CD4-positive, alpha-beta T cell treated with Interleukin-15 for 1 hour (primary cell): ENCODE measurements at places on chromosomes 12 and 14.

GRCh38 chr12:93484315-93484981 is 17.1 kb downstream of the MRPL42 start:
- no peak for DNase-seq

DNA sequence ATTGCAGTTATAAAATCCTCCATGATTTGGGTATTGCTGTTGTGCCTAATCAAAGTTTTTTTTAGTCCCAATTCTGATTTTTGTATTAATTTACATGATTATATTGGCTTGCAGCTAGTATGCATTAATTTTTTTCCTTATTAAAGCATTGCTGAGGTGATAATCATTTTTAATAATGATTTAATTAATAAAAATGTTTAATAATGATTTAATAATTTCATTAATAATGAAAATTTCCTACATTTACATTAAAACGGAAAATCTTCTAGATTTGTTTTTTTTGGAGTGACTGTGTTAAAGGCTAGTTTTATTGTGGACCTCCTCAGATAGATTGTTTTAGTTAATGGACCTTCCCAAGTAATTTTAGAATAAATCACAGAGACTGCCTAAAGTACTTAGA is 79.6 kb downstream of the CCDC91 start:
- no peak for DNase-seq

- no peak for DNase-seq
Measured at GRCh38 chr12:86772696-86773095, 516.5 kb upstream of the MGAT4C start.

DNA sequence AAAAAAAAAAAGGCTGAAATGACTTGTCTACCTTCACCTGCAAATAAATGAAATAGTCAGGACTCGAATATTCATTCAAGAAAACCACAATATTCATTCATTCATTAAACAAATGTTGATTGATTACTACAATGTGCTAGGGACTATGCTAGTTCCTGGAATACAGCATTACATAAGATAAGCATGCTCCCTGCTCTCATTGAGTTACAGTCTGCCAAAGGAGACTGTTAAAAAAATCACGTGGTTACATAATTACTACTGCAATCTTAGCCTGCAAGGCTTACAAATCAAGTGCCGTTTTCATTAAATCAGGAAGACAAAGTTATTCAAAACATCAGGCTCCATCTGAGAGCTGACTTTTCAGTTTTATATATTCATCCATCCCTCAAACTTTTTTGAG is 70.4 kb upstream of the RIC8B start:
- DNase-seq: no peak

GRCh38 chr14:104155513-104155912 is 17.1 kb downstream of the KIF26A start:
- no peak for DNase-seq

DNA sequence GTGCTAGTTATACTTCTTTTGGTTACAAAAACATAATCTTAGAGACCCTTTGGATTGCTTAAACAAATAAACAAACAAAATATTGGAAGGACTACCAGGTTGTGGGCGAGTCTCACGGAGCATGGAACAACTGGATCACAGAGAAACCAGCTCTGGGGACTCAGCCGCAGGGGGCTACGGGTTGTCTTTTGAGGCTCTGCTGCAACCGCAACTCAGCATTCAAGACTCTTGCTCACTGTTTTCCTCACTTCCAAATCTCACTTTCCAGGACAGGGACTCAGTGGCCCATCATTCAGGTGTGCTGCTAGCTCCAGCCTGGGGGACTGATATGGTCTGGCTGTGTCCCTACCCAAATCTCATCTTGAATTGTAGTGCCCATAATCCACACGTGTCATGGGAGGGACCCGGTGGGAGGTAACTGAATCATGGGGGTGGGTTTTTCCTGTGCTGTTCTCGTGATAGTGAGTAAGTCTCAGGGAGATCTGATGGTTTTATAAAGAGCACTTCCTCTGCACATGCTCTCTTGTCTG is 14.0 kb upstream of the SERPINA4 start:
- DNase-seq: no peak

- no peak for DNase-seq
Measured at GRCh38 chr12:120761519-120761934, 35.9 kb downstream of the ACADS start.

DNA sequence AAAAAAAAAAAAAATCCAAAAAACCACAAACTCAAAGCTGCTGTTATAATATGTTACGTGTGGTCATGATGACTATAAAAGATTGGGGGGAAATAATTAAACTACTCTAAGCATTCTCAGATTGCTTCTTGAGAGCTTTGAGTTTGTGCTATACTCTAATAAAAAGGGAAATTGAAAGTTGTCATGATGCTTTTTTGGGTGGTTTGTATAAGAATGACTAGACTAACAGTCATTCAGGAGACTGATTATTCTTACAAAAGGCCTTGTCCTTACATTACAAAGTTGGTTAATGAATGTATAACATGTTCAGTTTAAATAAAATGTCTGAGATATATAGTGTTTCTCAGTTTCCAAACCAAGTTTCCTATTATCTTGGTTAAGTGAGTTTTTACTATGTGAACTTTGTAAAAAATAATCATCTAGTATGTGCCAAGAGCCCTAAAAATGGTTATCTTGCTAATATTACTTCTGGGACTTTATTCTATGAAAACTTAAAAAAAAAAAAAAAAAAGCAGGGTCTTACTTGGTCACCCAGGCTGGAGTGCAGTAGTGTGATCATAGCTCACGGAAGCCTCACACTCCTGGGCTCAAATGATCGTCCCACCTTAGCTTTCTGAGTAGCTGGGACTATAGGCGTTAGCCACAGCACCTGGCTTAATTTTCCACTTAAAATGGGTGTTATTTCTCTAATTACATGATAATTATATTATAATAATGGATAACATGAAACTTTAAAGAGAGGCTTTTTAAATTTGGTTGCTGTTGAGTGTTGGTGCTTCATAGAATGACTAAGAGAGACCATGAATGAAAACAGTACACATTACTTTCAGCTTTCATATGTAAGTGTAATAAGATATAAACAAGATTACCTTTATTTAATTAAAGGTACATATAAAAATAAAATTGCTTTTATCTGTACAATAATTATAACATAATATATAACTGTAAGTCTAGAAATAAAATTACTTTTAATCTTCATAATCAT is 459.6 kb upstream of the RGS6 start:
- DNase-seq: no peak

DNA sequence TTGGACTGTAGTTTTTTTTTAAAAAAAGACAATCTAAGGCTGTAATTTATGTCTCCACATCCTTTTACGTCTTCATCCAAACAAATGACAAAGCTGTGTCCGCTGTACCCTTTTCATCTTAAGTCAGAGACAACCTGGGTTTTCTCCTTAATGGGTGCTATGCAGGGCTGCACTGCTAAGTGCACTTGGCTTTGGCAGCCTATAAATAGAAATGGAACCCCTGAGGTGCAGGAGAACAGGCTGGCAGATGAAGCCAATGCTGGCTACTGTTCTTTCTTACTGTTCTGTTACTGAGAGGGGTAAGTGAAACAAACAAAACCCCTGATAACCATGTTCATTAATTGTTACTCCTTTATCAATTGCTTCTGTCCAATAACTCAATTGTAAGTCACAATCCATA is 47.1 kb upstream of the KICS2 start:
- no peak for DNase-seq

DNA sequence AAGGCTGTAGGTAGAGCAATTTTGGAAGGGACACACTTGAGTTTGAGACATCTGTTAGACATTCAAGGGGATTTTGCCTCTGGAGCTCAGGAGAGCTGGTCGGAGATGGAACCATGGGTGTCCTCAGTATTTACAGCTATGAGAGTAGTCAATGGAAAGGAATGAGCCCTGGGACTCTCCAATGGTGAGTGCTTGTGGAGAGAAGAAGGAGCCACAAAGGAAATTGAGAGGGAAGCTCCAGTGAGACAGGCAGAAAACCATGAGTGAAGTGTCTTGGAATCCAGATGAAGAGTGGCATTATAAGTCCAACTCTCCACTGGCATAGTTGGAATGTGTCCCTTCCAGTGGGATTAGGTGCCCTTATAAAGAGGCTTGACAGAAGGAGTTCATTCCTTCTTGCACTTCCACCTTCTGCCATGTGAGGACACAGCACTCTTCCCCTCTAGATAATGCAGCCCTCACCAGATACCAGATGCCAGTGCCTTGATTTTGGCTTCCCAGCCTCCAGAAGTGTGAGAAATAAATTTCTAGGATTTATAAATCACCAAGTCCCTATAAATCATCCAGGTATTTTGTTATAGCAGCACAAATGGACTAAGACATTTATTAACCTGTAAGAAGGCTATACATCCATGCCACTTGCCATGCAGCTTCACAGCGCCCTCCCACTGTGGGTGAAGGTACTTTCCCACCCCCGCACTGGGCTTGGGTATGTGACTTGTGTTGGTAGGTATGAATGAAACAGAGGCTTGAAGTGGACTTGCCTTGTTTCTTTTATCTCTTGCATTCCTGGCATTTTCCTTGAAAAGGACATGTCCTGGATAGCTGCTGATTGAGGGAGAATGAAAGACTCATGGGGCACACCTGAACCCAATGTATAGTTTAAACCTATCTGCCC is 27.3 kb downstream of the LLPH start:
- no peak for DNase-seq

GRCh38 chr14:79136071-79137044 is 966.2 kb downstream of the NRXN3 start:
- DNase-seq: no peak

GRCh38 chr12:85476756-85477155 is 196.7 kb downstream of the ALX1 start:
- no peak for DNase-seq

DNA sequence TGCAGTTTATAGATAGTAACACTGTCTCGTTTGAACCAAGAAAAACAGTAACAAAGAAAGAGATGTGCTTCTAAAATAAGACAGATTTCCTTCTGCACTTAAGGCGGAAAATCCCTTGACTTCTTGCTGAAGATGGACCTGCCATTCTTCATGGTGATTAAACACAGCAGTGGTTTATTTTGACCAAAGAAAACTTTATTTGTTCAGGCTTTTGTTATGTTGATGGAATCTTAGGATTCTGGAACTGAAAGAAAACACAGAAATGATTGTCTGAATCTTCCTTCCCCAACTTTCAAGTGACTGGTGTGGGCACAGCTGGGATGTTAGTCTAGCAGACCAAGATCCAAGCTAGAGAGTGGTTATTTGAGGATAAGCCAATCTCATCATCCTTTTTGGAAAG is 72.2 kb downstream of the DACT1 start:
- no peak for DNase-seq

DNA sequence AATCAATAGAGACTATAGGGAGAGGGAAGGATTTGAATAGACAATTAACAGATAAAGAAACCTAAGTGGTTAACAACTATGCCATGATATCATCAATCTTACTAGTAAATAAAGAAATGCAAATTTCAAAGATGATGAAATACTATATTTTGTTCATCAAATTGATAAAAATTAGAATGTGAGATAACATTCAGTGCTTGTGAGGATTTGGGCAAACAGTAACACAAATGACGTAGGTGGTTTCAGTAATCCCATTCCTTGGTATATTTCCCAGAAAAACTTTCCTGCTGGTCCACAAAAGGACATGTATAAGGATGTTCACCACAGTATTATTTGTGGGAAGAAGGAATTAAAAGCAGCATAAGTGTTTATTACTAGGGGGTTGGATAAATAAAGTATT is 136.0 kb downstream of the ERC1 start:
- DNase-seq: no peak

GRCh38 chr12:29223426-29223825 is 74.3 kb downstream of the FAR2 start:
- DNase-seq: no peak

DNA sequence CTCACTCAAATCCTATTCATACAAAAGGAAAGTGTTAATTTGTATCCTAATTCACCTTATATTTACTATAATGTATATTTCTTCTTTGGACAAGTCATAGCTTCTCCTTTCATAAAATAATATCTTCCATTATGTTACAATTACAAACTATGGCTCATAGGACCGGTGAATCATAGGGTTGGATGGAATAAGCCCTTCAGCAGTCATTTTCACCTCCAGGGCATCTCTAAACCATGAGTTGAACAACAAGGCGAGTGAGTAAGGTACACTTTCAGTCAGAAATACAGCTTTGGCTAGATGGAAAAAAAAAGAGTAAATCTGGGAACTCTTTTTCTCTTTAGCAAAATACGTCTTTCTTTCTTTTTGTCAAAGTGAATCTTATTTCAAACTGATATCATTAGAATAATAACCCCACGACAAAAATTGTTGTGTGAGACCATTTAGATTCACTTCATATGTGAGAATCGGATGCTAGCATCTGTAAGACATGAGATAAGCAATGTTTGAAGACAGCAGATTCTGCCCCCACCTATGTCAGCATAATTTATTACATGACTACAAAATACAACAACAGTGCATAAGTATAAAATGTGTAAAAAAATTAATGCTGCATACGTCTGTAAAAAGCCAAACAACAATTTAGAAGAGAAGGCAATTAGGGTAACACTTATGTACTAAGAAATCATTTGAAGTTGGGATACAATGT is 184.4 kb upstream of the SLC38A2 start:
- no peak for DNase-seq

DNA sequence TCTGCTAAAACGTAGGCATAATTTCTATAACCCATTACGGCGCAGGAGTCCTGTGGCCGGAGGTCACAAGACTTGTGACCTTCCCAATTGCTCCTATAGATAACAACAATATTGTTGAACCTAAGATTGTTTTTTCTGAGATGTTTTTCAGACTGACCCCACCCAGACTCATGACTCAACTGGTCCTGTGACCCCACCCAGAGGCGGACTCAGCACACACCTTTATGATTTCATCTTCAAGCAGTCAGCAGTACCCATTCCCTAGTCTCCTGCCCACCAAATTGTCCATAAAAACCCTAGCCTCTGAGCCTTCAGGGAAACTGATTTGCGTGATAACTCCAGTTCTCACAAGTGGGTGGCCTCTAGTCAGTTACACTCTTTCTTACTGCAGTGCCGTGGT is 5.9 kb upstream of the PPP4R3A start:
- no peak for DNase-seq

- DNase-seq: peak; percentile 90
Measured at GRCh38 chr12:133181238-133181959, at the start of gene ZNF268. Gene ZNF268, plus strand, starts transcription at chr12:133181495. Its CDS starts 503 bp downstream, at chr12:133181998.

DNA sequence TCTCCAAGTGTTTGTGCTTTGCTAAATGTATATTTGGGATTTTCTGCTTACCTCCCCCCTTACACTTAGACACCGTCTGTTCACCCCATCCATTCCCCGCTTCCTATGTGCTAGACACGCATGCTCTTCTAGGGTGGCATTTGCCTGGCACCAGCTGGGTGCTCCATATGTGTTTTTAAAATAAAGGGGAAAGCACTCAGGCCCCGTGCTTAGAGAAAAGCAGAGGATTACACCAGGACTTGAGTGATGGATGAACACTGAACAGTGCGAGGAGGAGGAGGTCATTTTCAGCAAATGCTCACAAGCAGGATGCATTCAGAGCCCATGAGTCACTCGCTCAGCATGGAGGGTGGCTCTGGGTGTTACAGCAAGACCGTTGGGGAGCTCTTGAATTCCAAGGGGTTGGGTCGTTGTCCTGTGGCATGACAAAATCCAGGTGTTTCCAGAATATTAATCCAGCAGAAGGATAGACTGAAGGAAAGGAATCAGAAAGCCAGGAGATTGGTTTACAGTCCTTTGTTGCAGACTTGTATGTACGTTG is 2.9 kb upstream of the BDKRB1 start:
- DNase-seq: no peak

- DNase-seq: no peak
Measured at GRCh38 chr12:7175493-7175892, 14.0 kb upstream of the PEX5 start.

- DNase-seq: no peak
Measured at GRCh38 chr12:5656836-5657235, 224.9 kb downstream of the NTF3 start.
